ENCODE measurements at places on chromosomes 4 and X.

GRCh38 chr4:47373709-47374108, 89.8 kb downstream of the COMMD8 start:
- DNase-seq, result no peak

GRCh38 chr4:153905231-153905630, 116.3 kb upstream of the SFRP2 start:
- DNase-seq, result no peak

- DNase-seq, result no peak
Observed at GRCh38 chr4:8039290-8039689, 99.6 kb upstream of the AFAP1 start.

DNA sequence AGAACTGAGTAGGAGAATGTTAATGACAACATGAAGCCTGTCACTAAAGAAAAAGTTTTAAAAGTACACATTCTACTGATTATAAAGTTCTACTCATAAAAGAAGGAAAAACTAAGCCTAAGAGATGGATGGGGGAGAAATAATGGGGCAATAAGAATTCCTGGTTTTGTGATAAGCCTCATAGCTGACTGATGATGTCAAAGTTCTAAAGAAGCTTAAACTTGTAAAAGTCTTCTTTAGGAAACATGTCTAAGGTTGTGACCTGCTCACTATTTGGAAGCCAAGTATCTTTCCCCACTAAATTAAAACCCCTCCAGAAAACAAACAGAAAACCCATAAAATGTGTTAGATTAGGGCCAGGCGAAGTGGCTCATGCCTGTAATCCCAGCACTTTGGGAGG, 232.9 kb upstream of the GIMD1 start:
- DNase-seq, result no peak

GRCh38 chrX:134936542-134936941, 54.2 kb upstream of the SMIM10 start:
- DNase-seq, result no peak

GRCh38 chrX:9961750-9962149, 5.4 kb upstream of the CLDN34 start:
- DNase-seq, result no peak

GRCh38 chr4:95536650-95537049, 12.1 kb downstream of the UNC5C start:
- DNase-seq, result peak; percentile 51

GRCh38 chr4:119587796-119588195, 40.8 kb downstream of the PDE5A start:
- no peak for DNase-seq

- no peak for DNase-seq
Observed at GRCh38 chr4:15414551-15415091, 13.2 kb upstream of the C1QTNF7 start.

- no peak for DNase-seq
Observed at GRCh38 chrX:47209508-47210238, 8.8 kb upstream of the CDK16 start.

DNA sequence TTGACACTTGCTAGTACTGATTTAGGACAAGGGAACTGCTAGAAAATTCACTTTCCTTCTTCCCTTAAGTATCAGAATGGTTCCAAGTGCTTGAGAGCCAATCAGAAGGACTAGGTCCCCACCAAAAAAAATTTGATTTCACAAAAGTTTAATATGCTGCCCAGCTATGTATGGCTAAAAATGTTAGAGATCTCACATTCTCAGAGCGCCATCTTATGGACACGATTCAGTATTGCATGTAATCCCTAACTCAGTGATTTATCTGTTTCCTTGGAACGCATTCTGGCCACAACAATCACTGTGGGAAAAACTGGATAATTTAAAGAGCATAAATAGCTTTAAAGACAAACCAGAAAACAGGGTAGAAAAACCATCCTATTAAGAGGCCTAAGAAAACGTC, 255.1 kb upstream of the GPC4 start:
- DNase-seq, result peak; percentile 48

- DNase-seq, result peak; percentile 32
Observed at GRCh38 chr4:138910195-138910913, 105.2 kb upstream of the NOCT start.

- DNase-seq, result no peak
Observed at GRCh38 chr4:13920901-13921300, 293.4 kb upstream of the BOD1L1 start.

DNA sequence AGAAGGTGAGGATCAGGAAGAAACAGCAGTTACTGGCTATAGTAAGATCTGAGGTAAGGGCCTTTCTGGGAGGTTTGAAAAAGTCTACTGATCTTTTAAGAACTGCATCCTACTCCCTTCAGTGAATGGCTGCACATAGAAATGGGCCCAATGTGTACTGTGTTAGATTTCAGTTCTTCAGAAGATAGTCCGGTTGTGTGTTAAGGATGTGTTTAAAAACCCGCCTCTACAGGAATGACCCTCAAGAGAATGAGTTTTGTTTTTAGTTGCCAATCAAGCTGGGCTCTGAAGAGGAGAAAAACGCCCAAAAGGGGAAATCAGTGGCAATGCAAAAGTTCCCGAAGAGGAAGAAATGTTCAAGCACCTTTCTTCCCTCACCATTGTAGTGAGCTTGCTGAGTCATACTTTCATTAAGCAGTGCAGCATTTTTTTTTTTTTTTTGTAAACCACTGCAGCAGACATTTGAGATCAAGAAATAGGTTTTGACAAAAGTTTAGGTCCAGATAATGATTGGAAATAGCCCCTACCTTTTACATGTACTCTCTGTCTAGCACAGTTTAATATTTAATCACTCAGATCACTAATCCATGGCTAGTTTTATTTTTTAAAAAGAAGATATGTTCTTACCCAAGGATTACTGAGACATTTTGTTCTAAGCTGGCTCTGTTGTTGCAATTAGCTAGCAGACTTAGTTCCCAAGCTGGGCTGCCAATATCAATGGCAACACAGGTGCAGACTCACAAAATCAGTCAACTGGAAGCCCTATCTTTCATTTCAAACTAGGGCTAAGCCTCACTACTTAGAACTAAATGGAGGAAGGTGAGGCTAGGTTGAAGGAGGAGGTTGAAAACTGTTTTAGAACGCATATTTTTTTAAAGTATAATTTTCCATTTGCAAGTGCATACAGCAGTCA, 7.0 kb upstream of the TRPC5OS start:
- peak; percentile 66 for DNase-seq

DNA sequence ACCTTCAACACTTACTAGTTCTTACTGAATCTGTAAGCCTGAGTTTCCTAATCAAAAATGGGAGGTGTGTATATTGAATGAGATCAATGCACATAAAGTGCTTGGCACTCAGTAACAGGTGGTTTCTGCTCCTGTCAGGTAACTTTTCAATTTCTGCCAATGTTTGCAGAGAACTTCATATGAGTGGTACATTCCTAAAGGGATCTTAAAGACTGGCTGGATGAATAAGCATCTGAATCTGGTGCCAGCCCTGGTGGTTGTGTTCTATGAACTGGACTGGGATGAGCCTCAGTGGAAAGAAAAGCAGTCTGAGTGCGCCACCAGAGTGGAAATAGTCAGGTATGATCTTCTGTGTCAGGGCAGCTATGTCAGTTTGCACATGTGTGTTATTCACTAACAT, 7.0 kb downstream of the TRAPPC11 start:
- DNase-seq, result no peak

GRCh38 chr4:118849867-118850487, 14.1 kb upstream of the SEC24D start:
- DNase-seq, result no peak

GRCh38 chr4:150546286-150546685, 35.7 kb upstream of the MAB21L2 start:
- peak; percentile 83 for DNase-seq

GRCh38 chr4:125677665-125678307, 363.0 kb downstream of the FAT4 start:
- DNase-seq, result no peak

DNA sequence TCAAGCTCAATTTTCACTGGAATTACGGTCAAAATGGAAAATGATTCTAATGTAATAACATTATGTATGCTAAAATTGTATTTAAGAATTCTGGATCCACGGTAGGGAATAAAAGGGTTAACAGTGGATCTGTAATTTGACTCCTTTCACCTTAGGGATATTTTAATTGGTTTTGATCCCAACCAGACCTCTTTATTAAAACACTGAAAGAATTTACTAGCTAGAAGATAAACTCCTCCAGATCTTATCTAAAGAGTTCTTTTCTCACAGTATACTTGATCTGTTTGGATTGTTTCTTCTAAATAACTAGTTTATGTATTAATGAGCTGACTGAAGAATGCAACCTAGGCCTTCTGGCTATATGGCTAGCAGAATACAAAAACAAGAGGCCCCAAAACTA, 118.4 kb downstream of the DDX53 start:
- no peak for DNase-seq

DNA sequence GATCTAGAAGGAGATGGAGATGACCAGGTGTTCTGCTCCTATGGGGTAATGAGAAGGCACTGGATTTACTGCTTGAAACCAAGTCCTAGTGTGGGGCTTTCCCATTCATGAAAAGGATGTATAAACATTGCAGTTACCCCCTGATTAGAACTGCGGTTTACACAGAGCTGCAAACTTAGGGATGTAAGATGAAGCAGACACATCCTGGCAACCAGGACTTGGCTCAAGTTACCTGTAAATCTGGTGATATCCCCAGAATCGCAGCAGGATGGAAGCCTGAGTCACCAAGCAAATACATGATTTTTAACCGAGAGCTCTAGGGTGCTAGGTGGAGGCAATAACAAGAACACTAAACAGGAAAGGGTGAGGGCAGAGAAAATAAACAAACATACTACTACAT, 178.6 kb upstream of the MAMLD1 start:
- DNase-seq, result no peak

DNA sequence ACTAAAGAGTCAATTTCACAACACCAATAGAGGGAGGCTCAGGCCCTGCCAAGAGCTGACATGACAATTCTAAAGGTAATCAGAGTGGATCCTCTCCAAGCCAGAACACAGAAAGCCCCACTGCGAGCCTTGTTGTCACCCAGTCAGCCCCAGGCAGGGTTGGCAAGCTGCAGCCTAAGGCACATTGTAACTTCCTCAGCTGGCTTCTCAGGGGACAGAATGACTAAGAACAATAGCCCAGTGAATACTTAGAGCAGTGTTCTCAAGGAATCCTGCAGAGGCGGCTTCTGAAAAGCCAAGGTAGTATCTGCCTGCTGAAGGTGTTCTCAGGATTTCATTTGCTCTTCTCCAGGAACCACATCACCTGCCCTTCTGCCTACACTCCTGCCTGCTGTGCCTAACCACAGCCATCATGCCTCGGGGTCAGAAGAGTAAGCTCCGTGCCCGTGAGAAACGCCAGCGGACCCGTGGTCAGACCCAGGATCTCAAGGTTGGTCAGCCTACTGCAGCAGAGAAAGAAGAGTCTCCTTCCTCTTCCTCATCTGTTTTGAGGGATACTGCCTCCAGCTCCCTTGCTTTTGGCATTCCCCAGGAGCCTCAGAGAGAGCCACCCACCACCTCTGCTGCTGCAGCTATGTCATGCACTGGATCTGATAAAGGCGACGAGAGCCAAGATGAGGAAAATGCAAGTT, at the start of gene MAGEB4:
Gene MAGEB4 (plus strand): TSS at position 277 of the 692 bp plus-strand sequence. CDS start 136 bp downstream, at position 413.
- no peak for DNase-seq

DNA sequence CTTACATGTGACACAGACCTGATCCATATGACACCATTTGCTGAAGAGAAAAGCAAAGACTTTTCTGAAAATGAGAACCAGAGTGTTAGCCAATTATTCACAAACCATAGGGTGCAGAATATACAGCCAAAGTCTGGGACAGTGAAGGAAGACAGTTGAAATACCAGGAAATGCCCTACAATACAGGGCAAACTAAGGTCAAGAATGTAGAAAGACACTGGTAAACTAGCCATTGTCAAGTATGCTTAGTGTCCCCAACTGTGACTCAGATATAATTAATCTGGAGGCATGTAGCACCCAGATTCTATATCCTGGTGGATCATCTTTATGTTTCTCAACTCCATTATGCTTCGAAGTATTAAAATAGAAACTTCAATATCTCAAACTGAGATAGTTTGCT, 200.9 kb upstream of the FSTL5 start:
- DNase-seq, result no peak

DNA sequence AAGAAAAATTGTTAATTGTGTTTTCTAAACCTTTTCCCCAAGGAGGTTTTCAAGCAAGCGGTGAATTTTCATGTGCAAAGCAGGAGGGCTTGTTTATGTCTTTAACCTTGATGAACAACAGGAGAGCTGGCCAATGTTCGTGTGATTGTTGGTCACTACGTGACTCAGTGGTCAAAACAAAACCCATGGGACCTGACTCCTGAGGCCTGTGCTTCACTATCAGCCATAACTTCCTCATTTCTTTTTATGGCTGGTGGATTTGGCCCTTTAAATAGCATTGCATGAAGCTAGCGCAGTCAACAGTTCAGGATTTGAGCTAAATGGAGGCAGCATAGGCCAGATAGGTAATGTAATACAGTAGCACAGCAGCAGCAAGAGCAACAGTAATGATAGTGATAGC, 80.5 kb downstream of the MID1IP1 start:
- DNase-seq, result no peak

DNA sequence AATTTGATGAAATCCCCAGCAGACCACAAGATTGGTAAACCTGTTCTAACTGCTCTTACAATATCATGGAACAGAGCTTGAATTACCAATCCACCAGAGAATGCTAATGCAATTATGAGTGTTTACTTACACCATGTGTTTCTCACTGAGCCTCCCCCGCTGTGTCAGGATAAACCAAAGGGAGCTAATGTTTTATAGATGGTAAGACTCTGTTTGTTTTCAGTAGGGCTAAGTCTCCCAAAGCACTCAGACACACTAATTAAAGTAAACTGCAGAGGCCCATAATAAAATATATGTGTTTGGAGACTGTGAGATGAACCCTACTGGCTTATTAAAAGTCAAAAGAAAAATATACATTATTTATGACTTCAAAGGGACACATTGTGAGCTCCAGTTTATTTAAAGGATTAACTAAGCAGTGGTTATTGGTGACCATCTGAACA, 261.7 kb upstream of the FAM241A start:
- peak; percentile 96 for DNase-seq

GRCh38 chr4:37392521-37393255, 148.1 kb downstream of the NWD2 start:
- no peak for DNase-seq

GRCh38 chr4:116233971-116234370, 851.4 kb downstream of the TRAM1L1 start:
- DNase-seq, result no peak

DNA sequence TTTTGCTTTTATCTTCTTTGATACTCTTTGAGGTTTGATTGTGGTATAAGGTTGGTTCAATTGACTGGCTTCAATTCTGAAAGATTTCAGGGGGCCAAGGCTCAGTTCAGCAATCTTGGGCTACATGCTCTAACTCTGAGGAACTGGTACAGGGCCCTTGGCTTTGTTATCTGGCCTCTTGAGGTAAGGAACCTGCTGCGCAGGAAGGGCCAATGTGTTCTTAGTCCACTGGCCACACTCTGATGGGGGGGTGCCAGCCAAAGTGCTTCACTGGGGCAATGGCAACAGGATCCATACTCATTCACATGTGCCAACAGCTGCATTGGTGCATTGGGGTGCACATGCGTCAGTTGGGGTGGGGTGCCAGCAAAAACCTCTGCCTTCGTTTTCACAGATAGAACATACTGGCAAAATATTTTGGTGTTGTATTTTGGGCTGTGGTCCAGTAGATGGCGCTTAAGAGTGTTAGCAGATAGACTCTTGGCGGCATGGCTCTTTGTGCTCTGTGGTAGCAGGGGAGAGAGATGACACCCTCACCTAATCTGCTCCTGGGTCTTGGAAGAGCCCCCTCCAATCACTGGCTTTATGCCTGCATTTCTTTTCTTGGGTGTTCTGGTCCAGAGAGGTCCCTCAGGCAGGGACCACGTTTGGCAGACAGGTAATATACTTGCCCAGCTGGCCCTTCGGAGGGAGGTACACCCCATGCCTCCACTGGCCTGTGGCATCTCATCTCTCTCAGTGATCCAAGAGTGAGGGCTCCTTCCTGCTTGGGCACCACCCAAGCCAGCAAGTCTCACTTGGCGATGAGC, 42.9 kb downstream of the NDST3 start:
- DNase-seq, result peak; percentile 60
